ENCODE measurements at places on chromosomes 2 and 18.

DNA sequence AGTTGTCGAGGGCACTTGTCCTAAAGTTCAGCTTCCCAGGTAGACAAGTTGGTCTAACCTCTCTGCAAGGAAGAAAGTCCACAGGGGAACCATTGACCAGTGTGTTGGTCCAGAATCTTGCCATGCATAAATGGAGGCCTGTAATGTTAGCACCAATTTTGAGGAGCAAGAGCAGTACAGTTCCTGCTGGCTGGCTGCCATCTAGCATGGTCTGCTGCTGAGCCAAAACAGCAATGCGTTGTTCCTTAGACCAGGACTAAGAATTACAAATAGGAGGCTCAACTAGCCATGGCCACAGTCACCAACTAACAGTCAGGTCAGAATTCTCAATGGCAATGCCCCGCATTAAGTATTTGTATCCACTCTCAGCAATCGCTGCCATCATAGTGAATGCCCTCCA lies 72.8 kb upstream of the WIPF1 start:
- H3K4me1 ChIP-seq = no peaks in the 10 kb centered on the region
- no peak overlapping the region for H3K4me3 ChIP-seq

- DNase-seq = no peak
- no peak overlapping the region for H3K27ac ChIP-seq
- H3K4me1 ChIP-seq = no peaks in the 10 kb centered on the region
- H3K4me3 ChIP-seq = no peak overlapping the region
- H3K36me3 ChIP-seq = no peaks in the 10 kb centered on the region
Observed at GRCh38 chr2:177489719-177490301, 97.2 kb downstream of the AGPS start.

GRCh38 chr2:71780162-71780561 lies 326.8 kb downstream of the DYSF start:
- H3K36me3 ChIP-seq = no peaks in the 10 kb centered on the region
- no peak overlapping the region for H3K4me3 ChIP-seq
- H3K27me3 ChIP-seq = no peaks in the 10 kb centered on the region
- H3K27ac ChIP-seq = no peak overlapping the region

DNA sequence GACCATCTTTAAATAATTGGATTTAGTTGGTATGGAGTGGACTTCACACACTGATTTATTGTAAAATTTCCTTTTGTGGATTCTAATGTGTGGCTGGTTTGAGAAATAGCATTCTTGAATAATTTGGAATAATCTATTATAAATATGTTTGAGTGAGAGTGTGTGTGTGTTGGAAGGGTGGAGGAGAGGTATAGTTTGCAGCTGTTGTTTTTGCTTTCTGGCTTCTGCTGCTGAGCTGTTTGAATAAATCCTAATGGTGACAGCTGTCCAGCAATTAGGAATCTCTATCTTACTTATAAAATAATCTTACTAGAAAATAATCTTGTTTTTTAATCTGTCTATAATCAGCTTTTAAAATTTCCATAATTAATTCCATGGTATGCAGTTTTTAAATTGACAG lies 1283.0 kb upstream of the CDH2 start:
- no peaks in the 10 kb centered on the region for H3K4me1 ChIP-seq
- no peaks in the 10 kb centered on the region for H3K36me3 ChIP-seq
- H3K4me3 ChIP-seq = no peak overlapping the region
- no peak overlapping the region for H3K27ac ChIP-seq

GRCh38 chr2:29766191-29766590 lies 155.2 kb downstream of the ALK start:
- no peak overlapping the region for H3K27ac ChIP-seq
- H3K27me3 ChIP-seq = no peaks in the 10 kb centered on the region
- H3K4me3 ChIP-seq = no peak overlapping the region
- no peaks in the 10 kb centered on the region for H3K4me1 ChIP-seq
- no peaks in the 10 kb centered on the region for H3K36me3 ChIP-seq
